ENCODE measurements at places on chromosomes 11 and 22.

DNA sequence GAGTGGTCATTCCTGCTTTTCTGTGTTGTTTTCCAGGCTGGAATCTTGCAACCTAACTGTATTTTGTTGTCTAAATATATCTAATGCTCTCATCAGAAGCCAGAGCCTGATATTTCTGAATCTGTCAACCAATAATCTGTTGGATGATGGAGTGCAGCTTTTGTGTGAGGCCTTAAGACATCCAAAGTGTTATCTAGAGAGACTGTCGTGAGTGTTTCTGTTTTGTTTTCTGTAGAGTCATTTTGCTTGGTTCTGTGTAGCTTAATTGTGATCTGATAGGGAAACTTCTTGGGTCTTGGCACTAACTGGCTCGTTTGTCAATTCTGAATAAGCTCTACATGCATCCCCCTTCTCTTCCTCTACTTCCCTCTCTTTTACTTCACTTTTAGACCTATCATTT, 31.2 kb upstream of the RBMXL2 start:
- DNase-seq, result no peak

GRCh38 chr11:69644071-69644961, 3.4 kb downstream of the CCND1 start:
- DNase-seq, result peak; percentile 39

DNA sequence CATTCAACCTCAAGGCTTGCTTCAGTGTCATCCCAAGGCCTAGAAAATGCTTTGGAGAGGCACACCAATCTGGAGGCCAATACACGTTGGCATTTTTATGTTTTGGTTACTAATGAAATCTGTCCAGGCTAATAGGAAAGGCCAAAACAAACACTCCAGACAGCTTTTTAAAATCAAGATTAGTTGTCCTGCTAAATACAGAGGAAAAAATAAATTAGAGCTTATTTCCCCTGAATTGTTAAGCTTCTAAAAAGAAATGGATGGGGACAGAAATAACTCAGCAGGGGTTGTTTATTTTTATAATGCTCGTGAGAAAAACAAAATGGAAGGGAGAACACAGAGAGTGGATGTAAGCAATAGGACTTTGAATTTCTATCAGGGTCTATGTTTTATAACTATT, 438.5 kb upstream of the LRRC4C start:
- DNase-seq, result no peak

DNA sequence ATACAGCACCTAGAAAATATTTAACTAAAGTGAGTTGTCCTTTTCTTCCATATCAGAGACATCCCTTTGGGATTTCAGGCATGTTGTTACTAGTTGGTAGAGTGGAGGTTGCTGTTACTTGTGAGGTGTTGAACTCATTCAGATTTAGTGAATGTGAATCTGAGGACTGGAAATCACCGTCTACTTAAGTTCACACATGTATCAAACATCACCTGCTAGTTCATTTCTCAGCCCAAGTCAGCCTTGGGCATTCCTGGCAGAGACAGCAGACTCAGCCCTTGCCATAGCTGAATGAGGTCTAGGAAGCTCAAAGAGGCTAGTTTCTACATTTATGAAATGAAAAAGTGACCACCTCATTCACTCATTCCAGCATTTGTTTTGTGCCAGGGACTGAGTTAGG, 9.7 kb downstream of the KDELR3 start:
- DNase-seq, result no peak

DNA sequence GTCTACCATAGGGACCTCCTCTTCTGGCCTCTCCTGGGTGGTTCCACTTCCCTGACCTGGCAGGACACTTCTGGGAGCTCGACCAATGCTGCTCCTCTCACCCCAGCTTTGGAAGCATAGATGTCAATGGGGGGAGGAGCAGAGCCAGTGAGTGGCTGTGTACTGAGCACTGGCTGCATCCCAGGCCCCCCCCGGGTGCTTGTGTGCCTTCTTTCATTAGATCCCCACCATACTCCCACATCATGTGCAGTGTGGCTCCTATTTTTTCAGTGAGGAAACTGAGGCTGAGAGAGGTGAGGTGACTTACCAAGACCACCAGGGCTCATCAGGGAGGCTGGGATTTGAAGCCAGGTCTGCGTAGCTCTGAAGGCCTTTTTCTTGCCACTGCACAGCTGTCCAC, 44.3 kb downstream of the LRRC32 start:
- no peak for DNase-seq

DNA sequence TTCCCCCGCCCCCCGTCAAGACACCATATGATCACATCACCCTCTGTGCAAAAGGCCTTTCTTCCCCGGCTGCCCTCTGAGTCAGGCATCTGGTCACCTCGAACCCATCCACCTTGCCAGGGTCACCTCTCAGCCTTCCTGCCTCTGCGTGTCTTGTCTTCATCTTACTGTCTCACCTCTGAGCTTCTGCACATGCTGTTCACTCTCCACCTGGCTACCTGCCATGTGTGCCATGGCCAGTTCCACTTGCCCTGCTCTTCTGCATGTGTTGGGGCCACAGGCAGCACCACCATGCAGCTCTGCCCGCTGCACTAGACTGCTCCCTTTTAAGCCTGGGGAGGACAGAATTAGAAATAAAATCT, 9.8 kb downstream of the ZNF74 start:
- no peak for DNase-seq

- no peak for DNase-seq
Measured at GRCh38 chr22:46061501-46062231, 84.7 kb upstream of the WNT7B start.
